NCI-H2227 treated with DMSO at 0.1 percent for 48 hours (cell line): ENCODE measurements at places on chromosomes 1 and 21.

DNA sequence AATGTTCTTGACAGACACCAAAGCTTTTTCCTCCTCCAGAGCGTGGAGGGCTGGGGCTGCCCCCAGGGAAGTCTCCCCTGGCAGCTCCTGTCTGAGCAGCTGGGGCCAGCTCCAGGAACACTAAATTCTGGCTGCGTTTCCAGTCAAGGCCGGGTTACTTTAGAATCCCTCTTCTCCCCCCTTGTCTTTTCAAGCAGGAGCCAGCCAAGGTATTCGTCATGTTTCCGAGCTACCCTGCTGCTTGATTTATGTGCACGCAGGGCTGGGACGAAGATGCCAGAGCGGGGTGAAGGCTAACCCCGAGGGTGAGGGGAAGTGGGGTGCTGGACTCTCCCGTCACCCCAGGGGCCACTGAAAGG, 68.1 kb upstream of the ANGPTL1 start:
- no peak for DNase-seq

DNA sequence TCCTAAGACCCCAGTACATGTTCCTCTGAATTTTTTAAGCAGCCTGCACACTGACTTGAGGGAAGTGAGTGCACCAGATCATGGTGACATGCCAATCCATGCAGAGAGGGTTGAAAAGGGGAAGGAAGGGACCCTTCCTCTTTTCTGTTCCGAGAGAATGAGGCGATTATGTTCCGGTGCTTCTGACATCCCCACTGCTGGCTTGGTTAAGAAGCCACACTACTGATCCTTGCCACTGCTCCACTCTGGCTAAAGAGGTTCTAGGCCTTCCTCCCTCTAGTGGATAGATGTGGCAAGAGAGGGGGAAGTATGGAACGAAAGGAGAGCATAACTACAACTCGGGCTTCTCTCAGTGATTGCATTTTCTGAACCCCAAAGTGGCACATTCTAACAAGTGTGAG, 1.8 kb upstream of the CYB5R1 start:
- DNase-seq = peak; percentile 34

DNA sequence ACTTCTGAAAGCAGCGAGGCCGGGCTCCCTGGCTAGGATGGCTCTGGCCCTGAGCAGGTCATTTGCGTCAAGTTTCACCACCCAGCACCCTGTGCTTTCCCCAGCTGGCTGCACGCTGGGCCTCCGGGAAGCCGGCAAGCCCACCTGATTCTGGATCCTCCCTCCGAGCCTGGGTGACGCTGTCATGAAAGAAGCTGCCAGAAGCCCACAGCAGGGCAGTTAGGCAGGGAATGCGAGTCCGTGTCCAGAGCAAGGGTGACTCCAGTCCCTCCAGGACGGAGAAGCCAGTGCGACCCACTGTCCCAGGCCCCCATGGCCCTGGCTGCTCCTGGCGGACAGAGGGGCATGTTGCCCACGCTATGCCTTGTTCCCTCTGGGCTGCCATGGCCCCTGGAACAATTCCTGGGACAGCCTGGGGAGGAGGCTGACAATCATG, 44.4 kb upstream of the PCBP3 start:
- no peak for DNase-seq

- DNase-seq = no peak
Observed at GRCh38 chr1:178434899-178435435, 61.8 kb downstream of the CLEC20A start.

DNA sequence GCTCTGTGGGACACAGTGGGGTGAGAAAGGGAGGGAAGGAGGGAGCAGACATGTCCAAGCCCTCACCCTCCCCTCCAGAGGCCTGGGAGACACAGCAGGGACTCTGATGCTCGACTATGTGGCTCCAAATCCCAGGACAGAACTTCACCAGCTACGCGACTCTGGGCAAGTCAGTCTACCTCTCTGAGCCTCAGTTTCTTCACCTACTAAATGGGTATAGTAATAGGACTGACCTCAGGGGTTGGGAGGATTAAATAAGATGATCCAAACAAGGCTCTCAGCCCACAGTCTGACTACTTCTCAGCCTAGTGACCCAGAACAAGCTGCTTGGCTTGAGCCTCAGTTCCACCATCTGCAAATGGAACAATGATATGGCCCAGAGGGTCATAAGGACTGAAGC, 19.6 kb downstream of the SDC3 start:
- no peak for DNase-seq

DNA sequence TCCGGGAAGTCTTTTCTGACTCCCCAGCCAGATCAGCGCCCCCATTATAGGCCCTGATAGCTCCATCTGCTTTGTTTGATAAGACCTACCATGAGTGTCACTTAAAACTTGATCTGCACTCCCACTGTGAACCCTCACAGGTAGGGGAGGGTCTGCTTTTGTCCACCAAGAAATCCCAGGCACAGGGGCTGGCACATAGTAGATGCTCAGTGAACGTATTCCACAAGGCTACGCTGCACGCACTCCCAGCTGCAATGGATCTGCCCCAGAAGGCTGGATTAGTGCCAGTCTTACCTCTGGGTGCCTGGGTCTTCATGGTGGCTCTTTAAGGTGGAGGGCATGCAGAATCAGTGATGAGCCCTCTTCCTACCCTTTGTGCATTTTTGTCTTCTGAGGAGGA, 447.1 kb downstream of the PTPRU start:
- no peak for DNase-seq

- DNase-seq = no peak
Observed at GRCh38 chr1:41354956-41355355, 6.3 kb upstream of the FOXO6 start.

- no peak for DNase-seq
Observed at GRCh38 chr1:157145076-157145475, 6.9 kb upstream of the ETV3 start.

- DNase-seq = no peak
Observed at GRCh38 chr1:201261771-201262547, 21.3 kb upstream of the PKP1 start.

GRCh38 chr1:103582464-103582863, 11.1 kb downstream of the AMY2B start:
- no peak for DNase-seq

- no peak for DNase-seq
Observed at GRCh38 chr1:75613916-75614315, 3.0 kb upstream of the SLC44A5 start.

- DNase-seq = no peak
Observed at GRCh38 chr1:34176830-34177603, at the start of gene C1orf94. TSS of gene C1orf94 (plus strand) at chr1:34176907. CDS start at chr1:34177790, 883 bp downstream.

GRCh38 chr1:151377150-151377884, 4.8 kb upstream of the SELENBP1 start:
- DNase-seq = no peak

DNA sequence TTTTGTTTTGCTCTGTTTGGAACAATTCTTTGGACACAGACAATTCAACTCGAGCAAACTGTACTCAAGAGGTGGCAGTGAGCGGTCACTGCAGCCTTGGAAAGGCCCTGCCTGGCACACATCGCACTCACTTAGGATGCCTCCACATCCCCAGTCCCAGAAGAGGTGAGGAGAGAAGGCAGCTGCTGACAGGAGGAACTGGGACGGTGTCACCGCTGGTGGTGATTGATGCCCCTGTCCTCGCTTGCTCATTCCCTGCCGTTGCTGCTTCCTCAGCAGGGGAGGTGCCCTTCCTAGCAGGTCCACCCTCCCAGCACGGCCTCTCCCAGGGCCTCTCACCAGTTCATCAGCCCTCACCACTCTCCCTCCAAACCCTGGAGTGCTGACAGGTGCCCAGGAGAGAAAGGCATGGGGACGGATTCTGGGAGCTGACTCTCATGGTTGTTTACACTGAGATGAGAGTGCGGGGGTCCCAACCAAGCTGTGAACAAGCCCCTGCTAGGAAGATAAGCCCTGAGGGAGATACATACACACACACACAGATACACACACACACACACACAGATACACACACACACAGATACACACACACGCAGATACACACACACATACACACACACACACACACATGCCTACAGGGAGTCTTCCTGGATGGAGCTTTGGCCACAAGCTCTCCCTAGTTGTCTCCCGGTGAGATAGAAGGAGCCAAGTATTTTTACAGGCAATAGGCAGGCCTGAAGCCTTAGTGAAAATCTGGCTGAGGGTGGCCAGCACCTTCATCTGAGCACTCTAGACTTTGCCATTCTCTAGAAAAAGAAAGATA, 101.1 kb downstream of the CDC7 start:
- DNase-seq = no peak

- DNase-seq = no peak
Observed at GRCh38 chr1:33624261-33624990, 152.0 kb downstream of the ZSCAN20 start.

GRCh38 chr1:230972855-230973271, 5.8 kb downstream of the TTC13 start:
- DNase-seq = no peak

- no peak for DNase-seq
Observed at GRCh38 chr1:16010837-16011236, 6.8 kb downstream of the SRARP start.

DNA sequence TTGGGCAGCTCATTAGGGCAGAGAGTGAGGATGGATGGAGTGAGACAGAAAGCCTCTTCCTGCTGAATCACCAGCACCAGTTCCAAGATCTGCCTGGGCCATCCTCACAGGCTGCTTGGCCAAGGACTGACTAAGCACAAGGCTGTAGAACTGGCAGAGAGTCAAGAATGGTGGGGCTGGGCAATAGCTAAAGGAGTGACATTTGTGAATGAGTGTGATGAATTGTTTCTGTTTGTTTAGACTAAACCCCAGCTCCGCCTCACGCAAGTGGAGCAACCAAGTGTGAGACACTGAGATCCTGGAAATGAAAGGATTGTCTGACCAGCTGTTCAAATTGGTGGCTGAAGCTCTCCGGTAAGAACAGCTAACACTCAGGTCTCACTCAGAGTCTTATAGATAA, 38.6 kb downstream of the BRINP2 start:
- peak; percentile 81 for DNase-seq

DNA sequence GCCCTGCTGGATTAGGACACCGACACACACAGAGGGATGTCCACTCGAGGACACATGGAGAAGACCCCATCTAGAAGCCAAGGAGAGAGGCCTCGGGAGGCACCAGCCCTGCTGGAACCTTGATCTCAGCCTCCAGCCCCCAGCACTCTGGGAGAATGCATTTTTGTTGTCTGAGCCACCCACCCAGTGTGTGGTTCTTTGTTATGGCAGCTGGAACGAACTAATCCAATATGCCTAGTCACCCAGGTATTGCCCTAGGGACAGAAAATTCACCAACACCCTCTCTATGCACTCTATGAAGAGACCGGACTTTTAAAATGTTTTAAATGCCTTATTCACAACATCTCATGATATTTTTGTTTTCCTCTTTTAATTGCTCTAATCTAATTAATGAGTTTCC, 117.4 kb downstream of the CRYAA start:
- no peak for DNase-seq

GRCh38 chr1:208748387-208749165, 504.4 kb upstream of the PLXNA2 start:
- no peak for DNase-seq

DNA sequence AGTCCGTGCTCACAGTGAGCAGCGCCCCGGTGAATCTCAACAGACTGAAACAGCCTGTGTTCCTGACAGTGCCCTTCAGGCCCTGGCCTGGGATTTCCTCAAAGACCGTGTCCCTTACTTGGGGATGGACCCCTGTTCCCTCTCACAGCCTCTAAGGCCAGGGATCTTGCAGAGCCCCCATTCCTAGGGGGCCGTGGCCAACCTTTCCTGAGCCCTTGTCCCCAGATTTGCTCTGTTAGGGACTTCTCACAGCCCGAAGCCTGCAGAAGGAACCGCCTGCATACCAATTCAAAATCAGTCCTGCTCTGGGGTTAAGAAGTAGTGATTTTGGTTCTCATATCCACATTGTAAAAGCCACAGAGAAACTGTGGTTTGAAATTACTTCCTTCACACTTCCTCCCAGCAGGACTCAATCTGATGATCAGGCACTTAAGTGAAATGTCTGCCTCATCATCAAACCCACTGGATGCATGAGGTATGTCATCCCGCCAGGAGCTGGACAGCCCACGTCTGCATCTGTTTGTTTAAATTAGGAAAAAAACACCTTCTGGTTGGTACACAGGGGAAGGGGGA, 14.9 kb downstream of the ABCA4 start:
- no peak for DNase-seq

DNA sequence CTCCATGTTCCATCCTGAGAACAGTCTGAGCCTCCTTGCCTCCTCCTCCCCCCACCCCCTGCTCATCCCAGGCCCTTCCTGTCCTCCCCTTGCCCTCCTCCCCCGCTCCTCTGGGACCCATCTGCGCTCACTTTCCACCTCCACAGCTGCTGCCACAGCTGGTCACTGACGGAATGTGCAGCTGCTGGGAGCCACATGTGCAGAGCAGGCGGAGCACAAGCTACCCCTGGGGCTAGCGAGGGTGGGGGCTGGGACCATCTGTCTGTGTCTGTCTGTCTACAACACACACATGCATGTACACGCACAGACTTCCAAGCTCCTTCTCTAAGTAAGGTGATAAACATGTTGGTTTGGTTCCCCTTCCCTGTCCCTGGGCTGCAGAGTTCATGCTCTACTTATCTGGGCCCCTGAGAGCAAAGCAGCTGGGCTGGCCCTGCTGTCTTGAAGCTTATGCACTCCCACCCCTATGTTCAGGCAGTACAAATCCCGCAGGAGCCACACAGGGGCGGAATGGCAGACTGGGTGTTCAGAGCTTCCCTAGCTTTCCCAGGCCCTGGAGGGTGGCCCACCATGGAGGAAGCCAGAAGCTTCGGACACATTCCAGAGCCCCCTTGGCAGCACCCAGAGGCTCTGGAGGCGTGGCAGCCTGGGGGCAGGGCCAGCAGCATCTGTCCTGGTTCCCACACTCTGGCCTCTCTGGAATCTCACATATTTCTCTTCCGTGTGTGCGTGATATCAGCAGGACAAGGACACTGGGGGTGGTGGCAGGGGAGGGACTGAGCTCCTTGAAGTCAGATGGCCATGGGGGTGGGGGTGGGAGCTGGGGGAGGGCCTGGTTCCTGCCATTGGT, 7.0 kb upstream of the HEYL start:
- peak; percentile 31 for DNase-seq

- DNase-seq = peak; percentile 90
Observed at GRCh38 chr1:180586671-180587155, 27.9 kb downstream of the OVAAL start.

DNA sequence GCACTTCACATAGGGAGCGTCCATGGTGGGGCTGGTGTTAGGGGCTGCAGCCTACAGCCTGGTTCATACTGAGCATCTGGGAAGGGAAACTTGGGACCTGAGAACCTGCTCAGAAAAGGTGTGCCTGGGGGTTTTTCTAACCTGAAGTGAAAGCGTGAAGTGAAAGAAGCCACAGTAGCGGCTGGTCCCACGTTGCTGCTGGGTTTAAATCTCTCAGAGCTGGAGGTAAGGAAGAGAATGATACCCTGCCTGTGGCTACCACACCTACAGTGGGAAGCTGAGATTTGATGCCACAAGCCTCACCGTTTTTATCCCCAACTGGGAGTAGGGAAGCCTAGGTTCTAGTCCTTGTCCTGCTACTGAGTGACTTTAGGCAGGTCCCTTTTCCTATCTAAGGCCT, 21.0 kb upstream of the FUCA1 start:
- DNase-seq = no peak
